ENCODE measurements at places on chromosomes 1 and 21.

DNA sequence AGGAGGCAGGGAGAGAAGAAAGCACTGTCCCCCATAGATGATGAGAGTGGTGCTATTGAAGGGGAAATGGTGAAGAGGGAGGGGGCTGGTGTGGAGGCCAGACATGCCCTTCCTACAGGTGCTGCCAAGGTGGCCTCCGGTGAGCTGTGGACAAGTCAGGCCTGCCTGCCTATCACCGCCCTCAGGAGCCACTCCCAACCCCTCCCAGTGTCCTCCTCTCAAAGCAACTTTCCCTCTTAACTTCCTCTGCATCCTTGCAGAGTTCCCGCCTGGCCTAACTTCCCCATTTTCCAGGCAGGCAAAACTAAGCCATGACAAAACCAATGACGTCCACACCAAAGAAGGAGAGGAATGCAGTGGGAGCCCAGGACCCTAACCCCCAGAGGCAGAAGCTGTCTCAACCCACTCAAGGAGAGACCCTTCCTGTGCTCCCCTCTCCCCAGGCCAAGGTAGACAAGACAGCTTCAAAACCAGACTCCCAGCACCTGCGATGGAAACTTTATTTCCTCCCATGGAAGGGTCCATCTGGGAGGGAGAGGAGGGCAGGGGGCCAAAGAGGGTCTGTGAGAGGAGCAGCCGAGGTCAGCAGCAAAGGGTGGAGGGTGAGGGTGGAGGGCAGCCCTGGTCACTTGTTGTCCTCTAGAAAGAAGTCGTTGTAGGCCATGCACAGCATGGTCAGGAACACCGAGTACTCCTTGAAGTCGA lies 1.0 kb upstream of the S100A6 start:
- no peak for DNase-seq

DNA sequence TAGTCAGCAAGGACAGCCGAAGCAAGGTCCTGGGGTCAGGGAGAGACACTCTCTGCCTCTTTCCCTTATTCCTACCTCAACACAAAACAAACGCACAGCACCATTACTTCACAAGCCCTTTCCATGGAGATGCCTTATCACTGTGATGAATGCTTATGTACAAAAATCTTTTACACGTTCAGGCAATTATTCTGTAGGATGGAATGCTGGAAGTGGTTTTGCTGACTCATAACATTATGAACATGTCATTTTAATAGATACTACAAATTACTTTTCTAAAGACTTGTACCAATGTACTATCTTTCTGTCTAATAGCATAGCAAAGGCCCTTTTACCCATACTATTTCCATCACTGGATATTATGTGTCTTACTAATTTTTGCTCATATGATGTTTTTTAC lies 98.4 kb downstream of the TTLL7 start:
- no peak for DNase-seq

DNA sequence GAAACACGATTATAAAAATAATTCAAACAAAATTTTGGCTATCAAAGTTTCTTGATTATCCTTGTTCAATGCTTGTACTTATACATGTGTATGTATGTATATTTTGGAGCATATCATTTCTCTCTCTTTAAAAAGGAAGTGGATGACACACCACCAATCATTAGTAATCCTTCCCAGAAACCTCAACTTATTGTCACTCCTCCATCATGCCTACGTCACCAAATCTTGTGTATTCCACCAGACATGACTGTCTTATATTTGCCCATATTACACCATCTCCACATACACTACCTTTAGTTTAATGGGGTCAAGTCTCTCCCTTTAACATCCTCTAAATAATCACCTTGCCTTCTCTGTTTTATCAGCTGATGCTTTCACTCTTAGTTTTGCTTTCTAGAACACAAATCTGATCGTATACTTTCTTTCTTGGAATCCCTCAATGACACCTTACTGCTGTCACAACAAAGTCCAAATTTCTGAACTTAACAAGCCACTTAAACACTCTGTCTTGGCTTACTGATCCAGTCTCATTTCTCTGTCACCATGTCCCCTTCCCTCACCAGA lies 124.0 kb downstream of the BRINP3 start:
- DNase-seq = no peak

DNA sequence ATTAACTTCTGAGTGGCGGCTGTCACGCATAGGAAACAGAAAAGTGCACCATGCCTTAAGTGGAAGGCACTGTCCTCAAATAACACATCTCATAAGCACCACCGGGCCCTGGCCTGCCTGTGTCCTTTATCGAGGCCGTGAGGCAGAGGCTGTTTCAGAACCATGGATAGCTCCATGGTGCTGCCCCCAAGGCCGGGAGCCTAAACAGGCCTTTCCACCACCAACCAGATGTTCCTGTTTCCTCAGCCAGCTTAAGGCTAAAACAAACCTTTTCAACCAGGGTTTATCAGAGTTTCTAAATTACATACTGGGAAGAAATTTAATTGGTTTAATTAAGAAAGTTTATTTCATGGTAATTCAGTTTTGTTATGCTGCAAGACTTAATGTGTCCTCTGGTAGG lies 114.4 kb downstream of the DMRTA2 start:
- DNase-seq = no peak

DNA sequence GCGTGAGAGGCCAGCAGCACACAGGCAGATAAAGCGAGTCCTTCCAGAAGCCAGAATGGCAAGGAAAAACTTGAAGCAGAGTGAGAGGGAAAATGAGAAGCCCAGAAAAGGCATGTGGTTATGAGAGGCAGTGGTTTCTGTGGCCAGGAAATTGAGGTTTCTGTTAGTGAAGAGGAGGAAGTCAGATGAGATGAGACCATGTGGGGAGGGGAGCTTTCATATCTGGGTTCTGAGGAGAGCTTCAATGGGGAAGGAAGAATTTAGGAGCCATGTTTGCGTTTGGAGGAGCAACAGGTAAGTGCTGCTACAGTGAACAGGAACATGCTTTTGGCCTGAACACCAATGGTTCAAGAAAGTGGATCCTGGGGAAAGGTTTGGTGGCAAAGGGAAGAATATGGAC lies 6.1 kb upstream of the CD1A start:
- no peak for DNase-seq

Measured in stimulated activated naive CD4-positive, alpha-beta T cell treated with Interleukin-2 at 50 U/mL for 16 hours (primary cell).